ENCODE measurements at places on chromosomes 5 and 9.

- no peak for DNase-seq
These were observed 380.8 kb downstream of the SPATA31D1 start for GRCh38 chr9:82369251-82369945.

DNA sequence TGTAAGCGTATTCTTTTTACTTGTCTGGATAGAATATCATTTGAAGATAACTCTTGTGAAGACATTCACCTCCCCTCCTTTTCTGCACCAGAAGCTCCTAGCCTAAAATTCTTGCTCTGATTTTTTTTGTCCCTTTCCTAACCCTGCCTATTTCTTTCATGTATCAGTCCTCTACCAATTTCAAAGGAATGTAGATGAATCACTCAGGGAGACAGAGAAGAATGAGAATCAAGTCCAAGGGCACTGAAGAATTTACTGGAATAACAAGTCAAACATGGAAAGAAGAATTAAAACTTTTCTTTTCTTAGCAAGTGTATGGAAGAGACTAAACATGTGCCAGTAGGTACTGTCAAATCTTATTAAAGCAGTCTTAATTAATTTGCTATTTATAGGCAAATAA lies 618.7 kb downstream of the DNAH5 start:
- DNase-seq, result no peak

DNA sequence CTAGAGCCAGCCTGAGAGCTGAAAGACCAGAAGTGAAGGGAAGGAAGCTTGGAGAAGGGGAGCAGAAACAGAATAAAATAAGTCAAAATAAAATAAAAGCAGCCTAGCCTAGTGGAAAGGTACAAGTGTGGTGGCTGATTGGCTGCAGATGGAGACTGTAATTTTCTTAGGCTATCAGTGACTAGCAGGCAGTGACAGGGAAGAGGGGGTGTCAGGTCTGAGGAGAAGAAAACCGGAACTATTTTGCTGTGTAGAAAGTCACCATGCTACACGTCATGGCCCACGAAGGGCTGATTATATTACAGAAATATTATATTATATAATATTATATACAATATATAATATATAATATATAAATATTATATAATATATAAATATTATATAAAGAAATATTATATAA lies 98.1 kb upstream of the TAF11L2 start:
- no peak for DNase-seq

DNA sequence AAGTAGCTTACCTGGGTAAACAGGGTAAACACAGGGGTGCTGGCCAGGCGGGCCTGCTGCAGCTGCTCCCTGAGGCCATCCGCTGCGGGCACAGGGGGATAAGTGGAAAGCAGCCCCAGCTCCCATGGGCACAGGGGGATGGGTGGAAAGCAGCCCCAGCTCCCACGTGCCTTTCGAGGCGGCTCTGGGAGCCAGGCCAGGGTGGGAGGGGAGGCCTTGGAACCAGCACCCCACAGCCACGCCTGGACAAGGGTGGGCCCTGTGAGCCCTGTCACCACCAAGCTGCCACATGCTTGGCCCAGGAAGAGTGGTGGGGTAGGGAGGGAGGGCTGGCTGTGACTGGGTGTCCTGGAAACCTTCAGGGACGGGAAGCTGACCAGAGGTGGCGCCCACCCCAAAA lies 7.8 kb upstream of the CARD9 start:
- DNase-seq, result no peak

GRCh38 chr5:36502608-36503007 lies 103.8 kb upstream of the SLC1A3 start:
- no peak for DNase-seq

DNA sequence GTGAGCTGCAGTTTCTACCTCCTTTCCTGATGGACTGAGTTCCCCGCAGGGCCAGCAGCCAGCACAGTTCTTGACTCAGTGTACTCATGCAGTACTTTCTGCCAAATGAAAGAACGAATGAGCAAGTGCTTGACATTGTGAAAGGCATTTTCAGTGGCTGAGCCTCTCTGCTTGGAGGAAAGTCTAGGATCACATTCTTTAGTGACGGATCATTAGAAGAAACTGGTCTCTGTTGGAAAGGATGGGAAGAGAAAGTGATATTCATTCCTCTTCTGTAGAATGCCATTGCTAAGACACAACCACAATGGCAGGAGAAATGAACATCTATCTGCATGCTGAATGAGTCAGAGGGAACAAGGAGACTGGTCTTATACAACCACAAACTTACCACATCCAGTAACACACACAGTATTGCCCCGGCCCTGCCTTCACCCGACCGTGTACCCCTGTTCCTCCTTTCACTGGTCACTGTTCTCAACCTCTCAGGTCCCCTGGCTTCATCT lies 206.9 kb downstream of the CRB2 start:
- DNase-seq, result peak; percentile 15

- DNase-seq, result no peak
These were observed 733.4 kb downstream of the TLE4 start for GRCh38 chr9:80305136-80305535.

GRCh38 chr9:130751631-130752355 lies 58.2 kb downstream of the EXOSC2 start:
- DNase-seq, result no peak

- DNase-seq, result no peak
These were observed 72.5 kb downstream of the BASP1 start for GRCh38 chr5:17289681-17290539.

DNA sequence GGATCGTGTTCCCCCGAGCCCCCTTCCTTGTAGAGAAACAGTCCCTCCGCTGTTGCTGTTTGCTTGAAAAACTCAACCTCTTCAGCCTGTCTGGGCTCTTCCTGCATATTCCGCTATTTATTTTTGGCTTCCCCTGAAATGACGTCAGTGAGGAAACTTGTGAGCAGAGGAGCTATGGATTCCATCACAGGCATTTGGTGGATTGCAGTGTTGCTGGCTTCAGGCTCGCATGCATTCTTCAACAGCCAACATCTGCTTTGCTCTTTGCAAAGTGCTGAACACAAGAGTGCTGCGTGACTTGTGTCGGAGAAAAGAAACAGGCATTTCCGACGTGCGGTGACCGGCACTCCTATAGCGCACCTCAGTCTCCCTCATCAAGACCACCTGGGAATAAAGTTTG lies 232.7 kb downstream of the RFK start:
- no peak for DNase-seq

- no peak for DNase-seq
These were observed 175.9 kb downstream of the ERCC6L2 start for GRCh38 chr9:96051423-96051822.

GRCh38 chr9:78013934-78014333 lies 17.7 kb downstream of the GNAQ start:
- DNase-seq, result no peak

DNA sequence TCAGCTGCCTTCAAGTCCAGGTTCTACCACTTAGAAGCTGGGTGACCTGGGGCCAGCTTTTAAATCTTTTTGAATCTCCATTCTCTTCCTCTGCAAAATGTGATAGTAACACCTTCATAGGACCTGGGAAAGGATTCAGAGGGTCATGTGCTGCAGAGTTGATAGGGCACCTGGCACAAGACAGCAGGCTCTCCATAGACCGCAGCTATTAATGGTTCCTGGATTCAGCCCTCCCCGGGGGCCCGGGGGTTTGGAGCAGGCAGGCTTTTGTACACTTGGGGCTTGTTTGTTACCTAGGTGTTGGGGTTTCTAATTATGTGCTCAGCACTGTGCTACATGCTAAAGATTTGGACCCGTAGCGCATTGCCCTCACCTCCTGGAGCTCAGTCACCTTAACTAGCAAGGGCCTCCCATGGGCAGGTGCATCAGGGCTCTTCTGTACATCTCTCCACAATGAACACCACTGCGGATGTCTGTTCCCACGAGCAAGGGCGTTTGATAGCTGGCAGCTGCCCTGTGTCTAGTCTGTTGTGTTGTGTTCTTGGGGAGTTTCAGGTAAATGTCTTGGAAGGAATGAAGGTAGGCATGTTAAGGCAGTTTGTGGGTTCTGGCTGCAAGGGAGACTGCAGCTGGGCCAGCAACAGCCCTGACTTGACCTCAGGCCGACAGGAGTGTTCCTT lies 12.1 kb downstream of the PRRC2B start:
- DNase-seq, result peak; percentile 59

GRCh38 chr5:117131048-117131679 lies 556.5 kb upstream of the SEMA6A start:
- DNase-seq, result no peak

GRCh38 chr5:167208911-167209310 lies 1082.5 kb upstream of the WWC1 start:
- no peak for DNase-seq

DNA sequence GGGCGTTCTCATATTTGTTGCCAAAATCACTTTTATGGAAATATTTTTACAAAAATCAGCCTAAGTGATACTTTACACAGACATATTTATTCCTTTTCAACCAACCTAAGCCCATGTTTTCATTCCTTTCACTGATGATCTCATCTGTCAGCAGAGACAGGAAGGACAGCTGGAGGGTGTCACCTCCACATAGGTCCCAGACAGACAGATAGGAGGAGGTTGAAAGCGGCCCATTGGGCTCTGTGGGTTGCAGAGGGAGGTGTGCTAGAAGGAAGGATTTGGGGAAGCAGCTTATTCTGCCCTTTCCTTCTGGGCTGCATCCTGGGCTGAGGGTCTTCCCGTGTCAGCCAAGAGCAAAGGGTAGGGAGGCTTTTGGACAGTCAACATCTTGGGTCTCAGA lies 26.0 kb upstream of the SEMA4D start:
- peak; percentile 72 for DNase-seq

GRCh38 chr5:118902656-118903438 lies 85.5 kb downstream of the DTWD2 start:
- no peak for DNase-seq

- DNase-seq, result no peak
These were observed 8.7 kb downstream of the SETD9 start for GRCh38 chr5:56918054-56918453.

DNA sequence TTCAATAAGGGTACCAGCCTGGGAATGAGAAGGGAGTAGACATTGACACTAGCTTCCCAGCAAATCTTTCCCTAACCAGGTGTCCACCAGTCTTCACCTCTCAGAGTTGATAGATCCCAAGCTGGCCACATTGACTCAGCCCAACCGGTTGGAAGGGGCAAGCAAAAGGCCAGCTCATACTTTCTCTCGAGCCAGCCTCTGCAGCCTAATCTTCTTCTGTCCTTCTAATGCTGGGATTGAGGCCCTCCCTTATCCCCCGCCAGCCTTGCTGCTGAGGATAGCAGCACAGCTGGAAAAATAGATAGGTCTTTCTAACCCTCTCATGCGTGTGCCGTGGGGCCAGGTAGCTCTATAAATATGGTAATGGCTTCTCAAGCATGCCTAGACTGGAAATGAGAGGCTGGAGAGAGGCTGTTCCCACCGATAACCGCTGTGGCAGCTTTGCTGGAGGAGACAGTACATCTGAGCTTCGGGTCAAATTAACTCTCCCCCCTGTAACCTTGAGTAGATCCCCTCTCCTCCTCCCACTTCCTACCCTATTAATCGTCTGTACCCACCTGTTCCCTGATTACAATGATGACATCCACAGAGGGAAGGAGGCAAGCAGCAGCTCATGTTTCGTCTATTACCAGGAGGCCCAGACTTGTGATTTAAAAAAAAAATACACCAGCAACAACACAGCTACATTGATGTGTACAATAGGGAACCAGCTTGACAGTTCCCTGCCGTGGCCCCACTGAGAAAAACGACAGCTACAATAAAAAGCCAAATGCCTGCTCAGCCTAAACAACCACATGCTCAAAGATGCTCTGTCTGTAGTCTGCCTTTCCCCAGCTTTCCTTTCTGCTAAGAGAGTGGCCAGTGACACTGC lies 219.9 kb upstream of the BRINP1 start:
- no peak for DNase-seq

DNA sequence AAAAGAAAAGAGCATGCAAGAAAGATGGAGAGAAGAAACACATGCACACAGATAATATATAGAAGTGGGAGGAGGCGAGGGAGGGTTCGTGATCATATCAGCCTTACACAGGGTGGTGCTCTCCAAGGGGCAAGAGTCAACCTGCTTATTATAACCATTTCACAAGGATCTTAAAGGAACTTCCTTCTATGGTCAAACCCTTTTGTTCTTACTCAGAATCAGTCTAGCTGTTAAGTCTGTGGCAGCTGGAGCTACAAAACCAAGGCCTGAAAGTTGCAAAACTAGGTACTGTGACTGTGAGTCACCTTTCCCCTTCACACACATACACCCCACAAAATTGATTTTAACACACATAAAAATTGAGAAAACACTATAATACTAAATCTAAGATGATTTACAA lies 18.5 kb upstream of the ERMP1 start:
- DNase-seq, result no peak

- no peak for DNase-seq
These were observed 14.5 kb downstream of the FBXW2 start for GRCh38 chr9:120778758-120779157.

DNA sequence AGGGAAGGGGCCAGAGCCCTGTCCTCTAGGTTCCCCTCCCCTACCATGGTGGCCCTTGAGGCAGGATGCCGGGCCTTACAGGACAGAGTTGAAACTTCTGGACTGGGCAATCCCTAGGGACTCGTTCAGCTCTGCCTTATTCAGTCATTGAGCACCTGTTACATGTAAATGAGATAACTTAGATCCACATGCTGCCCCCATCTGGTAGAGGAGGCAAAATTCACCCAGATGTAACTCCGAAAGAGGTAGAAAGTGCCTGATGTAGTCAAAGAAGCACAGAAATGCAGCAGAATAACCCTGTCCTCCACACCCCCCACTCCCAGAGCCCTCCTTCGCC lies 1.5 kb downstream of the GGTA1 start:
- peak; percentile 69 for DNase-seq

DNA sequence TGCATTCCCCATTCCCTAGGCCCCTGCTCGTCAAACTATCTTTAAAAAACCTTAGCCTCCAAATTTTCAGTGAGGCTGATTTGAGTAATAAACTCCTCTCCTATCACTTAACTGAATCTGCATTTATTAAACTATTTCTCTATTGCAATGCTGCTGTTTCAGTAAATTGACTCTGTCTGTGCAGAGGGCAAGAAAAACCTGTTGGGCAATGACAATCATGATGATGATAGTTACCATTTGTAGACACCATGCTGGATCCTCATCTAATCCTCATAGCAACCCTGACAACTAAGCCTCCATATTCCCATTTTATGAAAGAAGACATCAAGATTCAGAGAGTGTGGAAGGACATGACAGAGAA lies 212.9 kb downstream of the TRIM32 start:
- DNase-seq, result no peak

DNA sequence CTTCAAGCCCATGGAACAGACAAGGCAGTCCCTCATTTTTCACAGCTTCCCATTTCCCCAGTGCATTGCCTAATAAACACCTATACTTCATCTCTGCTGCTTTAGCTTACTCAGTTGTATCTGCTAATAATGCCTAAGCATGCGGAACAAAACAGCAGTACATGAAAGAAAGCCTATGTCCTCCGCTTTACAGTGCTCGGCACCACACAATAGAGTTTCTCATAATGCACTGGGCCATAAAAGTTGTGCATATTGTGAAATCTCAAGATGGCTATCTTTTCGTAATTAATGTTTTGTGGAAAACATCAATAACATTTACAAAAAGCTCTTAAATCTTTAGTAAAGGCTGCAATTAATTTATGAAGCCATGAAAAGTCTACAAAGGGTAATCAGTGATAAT lies 69.3 kb downstream of the DENND1A start:
- no peak for DNase-seq

Data from Jurkat, Clone E6-1 (cell line).